ENCODE measurements at places on chromosomes 6 and 20.
A peak's percentile ranks its signal among the peaks of the same experiment; 100 is the strongest.

- no peak for DNase-seq
These were observed 58.1 kb downstream of the TMEM242 start for GRCh38 chr6:157265186-157265585.

GRCh38 chr20:38141889-38142494, 23.1 kb downstream of the TGM2 start:
- no peak for DNase-seq

- DNase-seq: no peak
These were observed 90.9 kb downstream of the GJA10 start for GRCh38 chr6:89984926-89985750.

GRCh38 chr20:48892891-48893290, 28.6 kb upstream of the ARFGEF2 start:
- no peak for DNase-seq

DNA sequence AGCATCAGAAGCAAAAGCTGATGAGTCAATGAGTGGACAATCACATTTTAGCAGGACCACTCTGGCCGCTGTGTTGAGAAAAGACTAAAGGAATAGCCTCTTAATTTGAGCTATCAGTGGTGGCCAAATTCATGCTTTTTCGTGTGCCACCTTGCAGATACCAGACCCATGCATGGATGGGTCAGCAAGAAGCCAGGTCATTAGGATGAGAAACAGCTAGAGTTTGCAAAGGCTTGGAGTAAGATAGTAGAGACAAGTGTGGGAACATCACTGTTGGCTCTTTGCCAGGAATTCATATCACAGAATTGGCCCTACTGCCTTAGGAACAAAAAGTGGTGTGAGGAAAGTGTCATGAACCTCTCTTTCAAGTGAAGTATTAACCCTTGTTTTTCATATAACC, 25.5 kb downstream of the MRAP2 start:
- DNase-seq: no peak

- no peak for DNase-seq
These were observed at the start of gene KCNK5 for GRCh38 chr6:39228992-39229767. TSS of gene KCNK5 (minus strand) at chr6:39229475. CDS start at chr6:39229111, 364 bp downstream.

DNA sequence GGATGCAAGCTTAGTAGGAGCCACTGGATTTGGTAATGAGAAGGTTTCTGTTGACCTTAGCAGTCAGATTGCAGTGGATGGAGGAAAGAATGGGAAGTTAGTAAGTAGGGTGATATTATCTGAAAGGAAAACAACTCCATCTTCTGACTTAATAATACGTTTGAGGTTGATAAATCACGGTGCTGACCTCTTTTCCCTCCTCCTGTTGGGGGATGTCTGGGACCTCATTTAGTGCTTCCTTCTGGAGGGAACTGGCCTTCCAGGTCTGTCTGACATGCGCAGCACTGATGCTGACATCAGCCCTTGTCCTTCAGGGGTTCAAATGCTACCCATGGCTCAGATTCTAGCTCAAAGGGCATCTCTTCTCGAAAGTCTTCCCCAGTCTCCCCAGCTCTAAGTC, 48.2 kb upstream of the AKAP12 start:
- DNase-seq: no peak

DNA sequence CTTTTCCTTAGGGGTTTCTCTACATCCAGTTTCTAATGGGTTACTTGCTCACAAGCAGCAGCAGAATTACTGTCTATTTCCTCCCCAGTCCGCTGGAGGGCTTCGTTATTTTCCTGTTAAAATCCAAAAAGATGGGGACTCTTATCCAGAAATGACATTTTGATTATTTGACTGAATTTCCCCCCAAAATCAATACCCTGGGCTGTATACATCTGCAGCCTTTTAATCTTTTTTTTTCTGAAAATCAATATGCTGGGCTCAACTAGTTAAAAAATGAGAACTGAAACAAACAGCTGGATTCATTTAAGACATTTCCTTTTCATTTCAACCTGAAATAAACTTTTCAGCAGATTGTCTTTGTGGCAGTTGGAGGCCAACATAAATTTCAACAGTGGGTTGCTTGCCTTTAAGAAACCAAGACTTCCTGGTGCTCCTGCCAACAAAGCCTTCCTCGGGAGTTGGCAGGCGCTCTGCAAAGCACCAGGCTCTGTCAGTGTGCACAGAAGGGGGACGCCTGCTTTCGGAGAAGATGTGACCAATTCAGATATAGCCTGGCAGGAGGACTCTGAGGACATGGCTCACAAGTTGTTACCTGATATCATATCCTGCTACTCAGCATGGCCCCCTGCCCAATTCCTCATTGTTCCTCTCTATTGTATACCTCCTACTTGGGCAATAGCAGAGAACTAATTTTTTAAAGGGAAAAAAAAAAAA, 204.7 kb upstream of the ARG1 start:
- no peak for DNase-seq

DNA sequence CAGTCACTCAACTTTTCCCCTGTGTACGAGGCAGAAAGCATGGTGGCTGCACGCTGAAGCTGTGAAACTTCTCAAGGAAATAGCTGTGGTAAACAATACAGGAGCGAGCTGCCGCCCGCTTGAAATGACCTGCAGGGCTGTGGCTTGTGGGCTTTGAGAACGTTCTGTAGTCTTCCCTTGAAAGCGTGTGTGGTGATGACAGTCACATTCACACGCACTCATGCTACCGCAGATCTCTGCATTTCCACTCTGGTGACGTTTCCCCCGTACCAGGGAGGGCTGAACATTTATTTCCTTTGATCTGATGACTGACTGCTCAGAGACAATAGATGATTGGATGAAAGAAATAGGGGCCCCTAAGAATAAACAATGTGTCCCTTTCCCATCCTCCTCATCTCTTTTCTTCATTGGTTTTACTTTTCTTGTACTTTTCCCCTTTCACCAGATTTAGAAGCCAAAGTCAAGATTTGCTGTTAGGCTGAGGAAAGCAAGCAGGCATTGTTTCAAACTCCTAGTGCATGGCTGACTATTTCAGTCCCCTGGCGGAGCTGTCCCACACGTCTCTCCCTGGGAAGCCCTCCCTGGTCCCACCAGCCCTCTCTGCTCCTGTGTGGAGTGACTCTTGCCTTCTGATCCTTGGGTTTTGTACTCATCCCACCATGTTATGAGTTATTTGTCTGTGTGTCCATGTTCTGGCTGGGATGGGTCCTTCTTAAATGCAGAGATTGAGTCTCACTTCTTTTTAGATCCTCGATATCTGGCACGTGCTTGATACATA, 3.9 kb downstream of the SYTL3 start:
- DNase-seq: no peak

GRCh38 chr6:155269765-155270164, 6.0 kb downstream of the CLDN20 start:
- DNase-seq: no peak

DNA sequence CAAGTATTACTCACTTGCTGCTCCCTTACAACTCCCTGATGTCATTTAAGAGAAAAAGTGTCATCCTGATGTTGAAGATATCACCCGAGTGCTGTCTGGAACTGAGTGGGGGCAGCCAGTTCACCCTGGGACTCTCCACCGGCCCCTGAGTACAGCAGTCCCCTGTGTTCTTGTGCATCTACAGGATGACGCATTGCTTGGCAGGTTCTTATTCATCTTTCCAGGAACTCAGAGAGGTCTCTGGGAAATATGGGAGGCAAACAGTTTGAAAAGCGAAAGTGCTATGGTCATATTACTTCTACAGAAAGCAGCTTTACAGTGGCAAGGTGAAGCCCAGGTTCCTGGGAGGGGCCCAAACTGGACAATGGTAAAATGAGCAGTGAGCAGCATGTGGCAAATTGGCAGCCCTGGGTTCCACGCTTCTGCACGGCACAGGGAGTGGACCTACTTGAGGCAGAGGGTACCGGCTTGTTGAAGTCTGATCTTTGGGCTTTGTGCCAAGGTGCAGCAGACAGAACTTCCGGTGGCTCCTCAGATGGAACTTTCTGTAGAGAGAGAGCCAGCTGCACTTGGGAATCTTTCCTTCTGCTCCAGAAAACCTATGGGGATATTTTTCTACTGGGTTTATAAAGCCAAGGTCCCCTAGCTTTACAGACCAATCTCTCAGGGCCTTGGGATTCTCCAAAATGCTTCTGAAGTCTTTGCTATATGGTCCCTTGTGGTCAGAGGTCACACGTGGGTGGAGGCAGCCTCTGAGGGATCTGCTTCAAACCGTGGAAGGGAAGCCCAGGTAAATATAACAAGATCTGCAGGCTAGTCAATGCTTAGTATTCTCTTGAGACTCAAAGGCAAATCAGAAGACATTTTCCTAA, 128.3 kb downstream of the MAP3K7 start:
- no peak for DNase-seq

GRCh38 chr6:37584654-37585522, 85.2 kb upstream of the CCDC167 start:
- no peak for DNase-seq

DNA sequence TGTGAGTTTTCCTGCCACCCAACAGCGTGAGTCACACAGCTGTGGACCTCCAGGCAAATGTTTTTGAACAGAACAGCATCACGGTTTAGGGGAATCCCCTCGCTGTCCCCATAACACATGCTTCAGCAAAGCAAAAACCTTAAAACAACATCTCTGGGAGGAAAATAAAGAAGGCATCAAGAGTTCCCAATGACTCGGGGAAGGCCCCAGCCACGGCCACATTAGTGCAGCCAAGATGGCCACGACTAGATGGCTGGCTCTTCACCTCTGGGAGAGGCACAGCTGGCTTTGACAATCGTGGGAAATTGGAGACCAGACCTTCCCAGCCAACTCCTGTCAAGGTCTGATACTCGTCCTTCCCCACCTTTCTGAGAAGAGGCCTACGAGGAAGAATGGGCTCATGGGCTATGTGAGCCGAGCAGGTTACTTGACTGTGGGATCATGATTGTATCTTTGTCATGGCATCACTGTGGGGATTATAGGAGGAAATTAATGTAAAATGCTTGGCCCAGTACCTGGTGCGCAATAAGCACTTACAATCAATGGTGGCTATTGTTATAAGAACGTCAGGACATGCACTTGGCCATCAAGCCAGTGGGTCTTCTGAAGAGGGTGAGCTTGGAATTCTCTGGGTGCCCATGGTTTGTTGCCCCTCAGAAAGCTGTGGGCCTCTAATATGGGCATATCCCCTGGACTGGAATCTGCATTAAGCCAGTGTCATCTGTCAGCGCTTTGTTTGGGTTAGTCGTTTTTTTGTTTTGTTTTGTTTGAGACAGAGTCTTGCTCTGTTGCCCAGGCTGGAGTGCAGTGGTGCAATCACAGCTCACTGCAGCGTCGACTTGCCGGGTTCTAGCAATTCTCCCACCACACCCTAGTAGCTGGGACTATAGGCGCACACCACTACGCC, 43.6 kb downstream of the FGD2 start:
- DNase-seq: peak; percentile 48

GRCh38 chr20:10909803-10910202, 236.0 kb upstream of the JAG1 start:
- no peak for DNase-seq

DNA sequence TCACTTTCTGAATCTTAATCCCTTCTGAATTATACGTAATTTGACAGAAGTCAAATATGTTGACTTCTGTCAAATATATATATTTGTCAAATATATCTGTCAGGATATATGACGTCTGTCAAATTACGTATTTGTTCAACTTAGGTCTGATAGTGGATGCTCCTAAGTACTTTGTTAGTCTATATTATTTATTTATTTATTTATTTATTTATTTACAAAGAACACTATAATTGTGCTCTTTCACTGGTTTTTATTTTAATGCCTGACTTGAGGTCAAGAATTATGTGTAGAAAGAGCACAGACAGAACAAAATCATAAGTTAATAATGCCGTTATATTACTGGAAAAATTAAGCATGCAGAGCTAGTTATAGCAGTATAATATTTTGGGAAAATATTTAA, 81.2 kb downstream of the UST start:
- no peak for DNase-seq

- no peak for DNase-seq
These were observed 91.1 kb downstream of the ATXN1 start for GRCh38 chr6:16670183-16670582.

DNA sequence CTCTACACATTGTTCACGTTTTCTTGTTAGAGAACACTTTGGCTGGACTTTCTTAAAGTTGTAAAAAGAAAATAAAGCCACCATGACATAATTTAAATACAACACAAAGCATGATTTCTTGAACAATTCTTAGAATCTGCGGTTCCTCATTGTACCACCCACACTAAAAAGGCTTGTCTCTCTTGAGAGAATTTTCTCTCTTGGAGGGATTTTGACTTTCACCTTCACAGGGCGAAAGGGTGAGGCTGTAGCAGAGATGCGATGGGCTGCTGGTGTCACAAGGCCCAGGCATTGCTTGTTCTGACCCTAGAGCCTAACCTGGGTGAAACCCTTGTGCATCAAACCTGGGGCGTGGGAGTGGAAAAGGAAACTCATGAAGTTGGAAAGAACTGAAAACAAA, 122.7 kb upstream of the RIPOR2 start:
- no peak for DNase-seq

DNA sequence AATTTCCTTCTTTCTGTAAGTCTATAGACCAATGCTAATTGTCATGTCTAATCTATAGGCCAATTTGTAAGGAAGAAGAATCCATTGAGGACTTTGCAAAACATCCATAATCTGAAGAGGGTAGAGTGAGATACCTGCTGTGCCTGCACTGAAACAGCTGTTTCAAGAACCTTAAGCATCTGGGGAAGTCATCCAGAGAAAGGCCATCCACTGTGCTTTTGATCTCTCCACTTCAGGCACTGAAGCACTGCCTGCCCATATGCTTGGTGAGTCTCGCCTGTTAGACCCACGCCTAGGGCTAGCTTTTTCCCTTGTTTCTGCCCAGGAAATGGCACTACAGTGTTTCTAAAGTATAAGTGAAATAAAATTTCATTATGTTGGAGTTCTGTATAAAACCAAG, 921.8 kb upstream of the EPHA7 start:
- DNase-seq: no peak

- no peak for DNase-seq
These were observed 14.4 kb downstream of the JARID2 start for GRCh38 chr6:15260099-15260821.

DNA sequence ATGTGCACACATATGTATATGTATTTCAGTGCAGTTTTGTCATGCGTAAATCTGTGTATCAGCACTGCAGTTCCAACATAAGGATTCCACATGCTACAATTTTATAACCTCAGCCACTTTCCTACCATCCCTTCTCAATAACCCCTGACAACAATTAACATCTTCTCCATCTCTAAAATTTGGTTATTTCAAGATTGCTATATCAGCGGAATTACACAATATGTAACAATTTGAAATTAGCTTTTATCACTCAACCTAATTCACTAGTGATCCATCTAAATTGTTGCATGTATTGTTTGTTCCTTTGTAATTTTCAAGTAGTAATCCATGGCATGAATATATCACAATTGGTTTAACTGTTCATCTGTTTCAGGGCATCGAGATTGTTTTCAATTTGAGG, 511.3 kb downstream of the HAO1 start:
- DNase-seq: no peak

- no peak for DNase-seq
These were observed 343.8 kb downstream of the SYNE1 start for GRCh38 chr6:152293404-152293803.

DNA sequence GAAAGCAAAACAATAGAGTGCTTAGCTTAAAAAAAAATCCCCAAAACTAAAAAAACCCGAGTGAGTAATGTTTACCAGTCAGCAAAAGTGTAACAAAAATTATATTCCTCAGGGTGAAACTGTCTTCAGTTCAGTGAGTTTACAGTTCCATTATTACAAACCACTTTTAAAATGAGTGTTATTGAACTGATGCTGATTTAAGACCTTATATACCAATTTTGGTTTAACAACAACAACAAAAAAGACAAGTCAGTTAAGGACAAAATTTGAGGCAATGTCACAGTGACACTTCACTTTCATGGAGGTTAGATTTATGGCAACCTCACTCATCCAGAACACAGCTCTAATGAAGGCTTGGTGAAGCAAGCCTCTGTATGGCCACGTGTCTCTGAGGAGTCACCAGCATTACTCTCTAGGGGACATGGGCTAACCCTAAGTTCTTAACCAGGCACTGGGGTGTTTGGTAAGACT, 630.8 kb downstream of the PHF3 start:
- DNase-seq: no peak
